ENCODE measurements at places on chromosomes 7 and 10.

DNA sequence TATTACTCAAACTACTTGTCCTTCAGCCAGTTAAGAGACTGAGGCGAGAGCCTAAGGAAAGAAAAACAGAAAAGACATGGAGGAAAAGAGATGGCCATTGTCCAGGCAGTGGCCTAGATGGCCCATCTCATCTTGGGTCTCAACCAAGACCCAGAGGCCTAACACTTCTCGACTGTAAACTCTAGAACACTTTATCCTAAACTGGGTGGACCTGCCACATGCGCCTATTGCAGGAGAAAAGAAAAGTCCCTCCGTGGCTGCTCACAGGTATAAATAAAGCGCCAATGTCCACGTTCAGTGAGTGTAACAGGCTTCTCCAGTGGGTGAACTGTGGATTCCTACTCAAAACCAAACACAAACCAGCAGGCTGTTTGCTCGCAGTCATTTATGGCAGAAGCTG is 92.7 kb upstream of the DDC start:
- no peak for DNase-seq

- no peak for DNase-seq
Observed at GRCh38 chr7:26532471-26532870, 240.8 kb downstream of the SNX10 start.

DNA sequence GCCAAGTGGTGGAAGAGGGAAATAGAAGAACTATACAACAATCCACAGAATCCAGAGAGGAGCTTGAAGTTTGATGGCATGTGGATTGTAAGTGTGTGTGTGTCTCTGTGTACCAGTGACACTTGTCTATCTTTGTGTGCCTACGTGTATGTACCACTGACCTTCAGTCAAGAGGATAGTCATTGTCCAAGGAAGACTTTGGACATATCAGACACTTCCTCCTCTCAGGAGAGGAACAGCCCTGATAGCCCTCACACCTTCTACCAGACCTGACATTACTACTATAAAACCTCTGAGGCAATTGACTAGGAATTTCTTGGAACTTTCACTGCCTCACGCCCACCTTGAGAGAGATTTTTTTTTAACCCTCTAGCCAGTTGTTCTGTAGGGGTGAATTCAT is 19.6 kb upstream of the MGAM2 start:
- no peak for DNase-seq

GRCh38 chr7:151873402-151873965 is 3.4 kb downstream of the PRKAG2 start:
- DNase-seq = no peak

GRCh38 chr7:22357311-22358175 is 589 bp upstream of the RAPGEF5 start:
- peak; percentile 21 for DNase-seq

GRCh38 chr10:112827086-112827485 is 123.0 kb upstream of the TCF7L2 start:
- DNase-seq = no peak

- no peak for DNase-seq
Observed at GRCh38 chr7:96188174-96188581, 133.7 kb downstream of the SLC25A13 start.

DNA sequence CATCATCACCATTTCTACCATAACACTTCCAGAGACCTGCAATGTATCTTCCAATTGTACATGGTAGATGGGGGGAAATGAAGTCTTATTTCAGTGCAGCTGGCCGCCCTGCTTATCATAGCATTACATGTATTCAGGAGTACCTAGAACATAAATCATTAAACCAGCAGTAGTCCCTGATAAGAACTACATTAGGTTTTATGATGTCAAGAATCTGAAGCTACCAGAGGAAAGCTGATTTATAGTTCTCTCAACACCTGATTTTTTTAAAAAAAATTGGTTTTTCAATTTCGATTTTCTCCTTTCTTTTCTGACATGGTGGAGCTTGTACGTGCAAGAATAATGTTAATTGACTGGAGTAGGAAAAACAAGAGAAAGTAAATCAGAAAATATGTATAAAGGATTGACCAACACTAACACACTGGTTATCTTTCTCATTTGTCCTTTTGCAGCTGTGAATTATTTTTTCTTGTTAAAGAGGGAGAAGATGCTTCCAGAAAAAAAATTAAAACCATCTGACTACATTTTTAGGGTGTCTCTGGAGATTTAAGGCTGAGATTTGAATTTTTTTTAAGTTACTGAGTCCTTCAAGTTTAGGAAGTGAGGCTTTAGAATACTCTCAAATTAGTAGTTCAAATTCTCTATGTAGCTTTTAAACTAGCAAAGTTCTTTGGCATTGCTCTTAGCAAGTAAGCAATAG is 59.1 kb downstream of the CSTF2T start:
- DNase-seq = no peak

- DNase-seq = no peak
Observed at GRCh38 chr10:132365102-132365501, 31.9 kb upstream of the PWWP2B start.

DNA sequence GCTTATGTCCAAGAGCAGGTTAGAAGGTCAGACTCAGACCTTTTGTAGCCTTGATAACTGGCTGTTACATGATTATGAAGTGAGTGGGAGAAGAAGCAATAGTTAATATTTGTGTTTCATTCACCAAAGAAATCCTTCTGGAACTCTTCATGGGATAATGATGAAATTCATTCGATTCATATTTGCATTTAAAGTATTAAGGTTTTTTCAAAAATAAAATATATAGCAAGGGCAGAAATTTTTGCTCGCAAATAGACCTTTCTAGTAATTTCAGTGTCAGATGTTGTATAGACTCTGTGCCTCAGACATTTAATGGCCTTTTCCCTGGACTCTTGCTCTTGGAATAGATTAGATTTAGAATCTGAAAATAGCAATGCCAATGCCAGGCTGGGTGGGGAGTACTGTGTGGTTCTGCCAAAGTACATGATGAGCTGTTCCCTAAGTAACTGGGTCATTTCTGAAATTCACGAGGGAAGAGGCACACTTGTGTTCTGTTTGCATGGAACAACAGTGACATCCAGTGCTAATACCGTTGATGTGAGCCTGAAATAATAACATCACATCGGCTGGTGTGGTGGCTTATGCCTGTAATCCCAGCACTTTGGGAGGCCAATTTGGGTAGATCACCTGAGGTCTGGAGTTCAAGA is 119.2 kb downstream of the MBL2 start:
- DNase-seq = no peak

- DNase-seq = no peak
Observed at GRCh38 chr10:79448732-79449049, 3.3 kb upstream of the ZCCHC24 start.

DNA sequence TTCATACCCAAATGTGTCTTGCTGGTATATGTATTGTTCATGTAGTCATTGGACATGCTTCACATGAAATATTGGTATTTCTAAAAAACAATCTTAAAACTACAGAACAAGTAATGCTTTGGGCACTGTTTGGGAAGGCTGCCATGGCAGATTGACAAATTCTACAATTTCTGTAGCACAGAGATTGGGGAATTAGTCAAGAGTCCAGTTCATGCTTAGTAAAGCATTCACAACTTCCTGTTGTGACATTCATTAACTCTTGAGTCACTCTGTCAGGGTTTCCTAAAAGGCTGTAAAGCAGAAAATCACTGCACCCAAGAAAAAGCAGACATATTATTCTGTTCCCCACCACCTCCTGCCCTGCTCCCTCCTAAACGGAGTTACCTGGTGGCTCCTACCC is 398.9 kb downstream of the PHTF2 start:
- peak; percentile 47 for DNase-seq

DNA sequence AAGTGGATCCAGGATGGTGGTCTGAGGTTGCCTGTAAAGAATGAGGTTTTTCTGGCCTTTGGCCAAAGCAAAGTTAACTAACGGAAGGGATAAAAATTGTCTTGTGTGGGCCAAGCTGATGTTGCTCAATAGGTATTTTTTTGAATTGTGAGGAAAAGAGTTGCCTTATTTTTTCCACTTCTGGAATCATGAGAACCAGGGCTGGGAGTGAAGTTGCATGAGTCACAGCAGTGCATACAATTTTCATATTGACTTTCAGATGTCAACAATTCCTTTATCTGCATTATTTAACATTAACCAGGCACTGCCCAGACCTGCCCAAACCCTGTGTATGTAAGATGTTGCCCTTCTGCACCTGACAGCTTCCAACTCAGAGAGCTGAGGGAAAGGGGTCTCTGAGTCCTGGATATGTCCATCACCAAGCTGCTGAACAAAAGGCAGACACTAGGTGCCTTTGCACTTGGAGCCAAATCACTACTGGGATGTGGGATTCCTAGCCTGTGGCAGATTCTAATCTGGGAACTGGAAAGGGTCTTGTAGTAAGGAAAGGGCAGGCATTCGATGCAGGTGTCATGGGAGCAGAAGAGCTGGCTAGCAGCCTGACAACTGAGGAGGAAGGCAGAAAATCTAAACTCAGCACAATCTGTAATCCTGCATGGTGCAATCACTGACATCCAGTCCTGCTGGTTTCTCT is 52.3 kb upstream of the SLC35B4 start:
- DNase-seq = no peak

DNA sequence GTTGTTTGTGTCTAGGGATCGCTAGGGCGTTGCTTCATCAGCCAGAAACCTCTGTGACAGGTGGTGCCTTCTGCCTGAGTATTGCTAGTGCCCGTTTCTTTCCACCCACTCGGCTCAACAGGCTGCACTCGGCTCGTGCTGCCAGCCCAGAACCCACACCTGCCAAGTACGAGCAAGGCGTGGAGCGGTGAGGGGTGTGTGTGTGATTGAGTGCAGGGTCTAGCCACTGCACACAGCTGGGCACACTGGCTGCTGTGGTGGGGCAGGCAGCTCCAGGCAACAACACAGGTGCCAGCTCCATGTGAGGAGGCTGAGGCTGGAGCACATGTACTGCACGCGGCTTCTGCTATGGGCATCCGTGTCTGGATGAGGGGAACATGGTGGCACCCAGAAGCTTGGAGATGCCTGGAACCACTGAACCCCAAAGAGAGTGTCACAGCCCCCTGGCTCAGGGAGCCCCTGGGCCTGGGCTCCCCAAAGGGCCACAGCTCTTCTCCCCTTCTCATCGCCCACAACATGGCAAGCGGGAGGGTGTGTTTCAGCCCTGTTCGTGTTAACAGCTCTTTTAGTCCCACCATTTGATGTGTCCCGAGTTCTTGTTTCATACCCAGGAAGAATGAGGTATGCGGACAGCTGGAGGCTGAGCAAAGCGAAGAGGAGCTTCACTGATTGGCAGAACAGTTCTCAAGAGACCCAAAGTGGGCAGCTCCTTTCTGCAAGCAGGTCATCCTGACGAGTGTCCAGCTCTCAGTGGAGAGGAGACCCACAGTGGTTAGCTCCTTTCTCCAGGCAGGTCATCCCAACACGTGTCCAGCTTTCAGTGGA is 78.1 kb downstream of the HDAC9 start:
- DNase-seq = no peak

- no peak for DNase-seq
Observed at GRCh38 chr7:21777921-21778320, 167.8 kb downstream of the CDCA7L start.

DNA sequence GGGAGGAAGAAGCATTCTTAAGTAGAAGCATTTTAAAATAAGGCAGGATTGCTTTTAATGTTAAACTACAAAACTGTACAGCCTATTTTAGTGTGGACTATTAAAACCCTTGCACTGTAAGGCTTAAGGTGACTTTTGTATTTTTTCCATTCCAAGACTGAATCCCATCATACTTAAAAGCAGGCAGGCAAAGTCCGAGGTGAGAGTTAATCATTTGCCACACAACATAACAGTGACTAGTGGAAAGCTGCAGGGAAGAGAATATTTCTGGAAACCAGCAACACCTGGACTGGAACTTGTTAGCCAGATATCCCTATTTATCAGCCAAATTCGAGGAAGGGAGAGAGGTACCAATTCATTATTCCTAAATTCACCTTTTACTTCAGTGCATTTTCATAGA is 3.5 kb downstream of the PRR15 start:
- DNase-seq = no peak

- no peak for DNase-seq
Observed at GRCh38 chr10:76997631-76998030, 640.0 kb downstream of the KCNMA1 start.

DNA sequence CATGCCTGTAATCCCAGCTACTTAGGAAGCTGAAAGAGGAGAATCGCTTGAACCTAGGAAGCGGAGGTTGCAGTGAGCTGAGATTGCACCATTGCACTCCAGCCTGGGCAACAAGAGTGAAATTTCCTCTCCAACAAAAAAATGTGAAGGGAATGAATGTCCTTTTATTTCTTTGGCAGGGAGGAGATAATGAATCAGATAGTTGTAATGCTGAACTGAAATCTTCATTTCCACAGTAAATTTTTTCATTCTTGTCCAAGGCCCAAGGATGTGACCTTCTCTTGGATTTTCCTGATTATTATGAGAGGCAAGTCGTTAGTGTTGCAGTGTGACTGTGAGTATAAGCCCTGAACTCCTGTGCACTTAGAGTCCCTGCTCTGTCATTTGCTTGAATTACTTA is 13.6 kb downstream of the STAMBPL1 start:
- no peak for DNase-seq

DNA sequence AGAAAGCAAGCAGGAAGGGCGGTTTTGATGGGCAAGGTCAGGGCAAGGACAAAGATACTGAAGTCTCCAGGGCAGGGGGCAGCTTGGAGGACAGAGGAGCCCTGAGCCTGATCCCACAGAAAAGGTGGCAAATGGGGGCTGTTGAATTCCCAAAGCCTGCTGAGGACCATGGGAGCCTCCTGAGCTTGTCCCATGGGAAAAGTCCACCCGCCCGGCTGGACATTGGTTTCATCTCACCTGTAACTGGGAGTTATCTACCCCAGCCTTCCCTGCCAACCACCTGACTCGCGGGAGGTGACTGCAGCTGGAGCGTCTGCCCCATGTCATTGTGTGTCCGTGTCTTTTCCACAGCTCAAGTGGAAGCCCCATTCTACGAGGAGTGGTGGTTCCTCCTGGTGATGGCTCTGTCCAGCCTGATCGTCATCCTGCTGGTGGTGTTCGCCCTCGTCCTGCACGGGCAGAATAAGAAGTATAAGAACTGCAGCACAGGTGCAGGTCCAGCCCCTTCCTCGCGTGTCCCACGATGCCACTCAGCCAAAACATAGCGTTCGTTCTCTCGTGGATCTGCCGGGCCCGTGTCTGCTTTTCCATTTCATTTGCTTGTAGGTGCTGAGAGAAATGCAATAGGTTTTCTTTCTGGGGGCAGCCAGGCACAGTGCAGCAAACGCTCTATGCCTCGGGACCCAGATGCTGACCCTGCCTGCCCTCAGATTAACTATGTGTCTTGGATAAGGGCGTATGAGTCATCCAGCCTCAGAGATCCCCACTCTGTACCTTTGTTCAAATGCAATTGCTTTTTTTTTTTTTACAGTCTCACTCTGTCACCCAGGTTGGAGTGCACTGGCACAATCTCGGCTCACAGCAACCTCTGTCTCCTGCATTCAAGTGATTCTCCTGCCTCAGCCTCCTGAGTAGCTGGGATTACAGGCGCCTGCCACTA is 444.5 kb upstream of the FOXK1 start:
- DNase-seq = no peak

- DNase-seq = no peak
Observed at GRCh38 chr7:111829221-111829620, 266.9 kb upstream of the IMMP2L start.

Data from hepatic stellate cell (primary cell).